ENCODE measurements at places on chromosomes 1 and 21.

- no peak for DNase-seq
These were observed 278.5 kb downstream of the MATN1 start for GRCh38 chr1:30444850-30445249.

DNA sequence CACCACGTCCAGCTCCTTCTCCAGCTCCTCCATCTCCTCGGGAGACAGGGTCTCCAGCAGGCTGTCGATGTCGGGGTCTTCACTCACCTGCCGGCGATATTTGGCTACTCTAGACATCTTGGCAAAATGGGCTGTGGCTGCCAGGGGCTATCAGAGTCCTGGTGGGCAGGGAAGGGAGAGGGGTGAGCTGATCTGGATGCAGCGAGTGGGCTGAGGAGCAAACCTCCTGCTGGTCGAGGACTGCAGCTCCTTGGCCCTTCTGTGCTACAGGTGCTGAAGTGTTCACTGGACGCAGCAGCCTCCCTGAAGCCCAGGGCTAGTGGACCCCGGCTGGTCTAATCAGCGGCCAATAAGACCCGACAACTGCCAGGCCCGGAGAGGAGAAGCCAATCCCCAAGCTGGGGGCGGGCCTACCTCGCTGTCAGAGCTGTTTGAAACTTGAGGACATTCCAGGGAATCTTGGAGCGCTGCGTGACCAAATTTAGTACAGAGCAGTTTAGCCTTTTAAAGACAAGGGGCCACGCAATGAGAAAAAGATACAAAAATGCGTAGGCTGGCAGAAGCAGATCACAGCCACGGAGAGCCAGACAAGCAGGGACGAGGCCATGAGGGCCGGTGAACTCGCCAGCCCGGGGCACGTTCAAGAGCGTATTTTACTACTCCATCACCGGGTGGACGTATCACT, at the start of gene LMOD1:
Gene LMOD1, minus strand, starts transcription at position 325 of the 685 bp plus-strand sequence. Its CDS starts 208 bp downstream, at position 117.
- DNase-seq = no peak

GRCh38 chr1:78051005-78051404, 5.2 kb downstream of the GIPC2 start:
- DNase-seq = no peak

GRCh38 chr1:67001682-67002425, 52.1 kb downstream of the SLC35D1 start:
- no peak for DNase-seq

DNA sequence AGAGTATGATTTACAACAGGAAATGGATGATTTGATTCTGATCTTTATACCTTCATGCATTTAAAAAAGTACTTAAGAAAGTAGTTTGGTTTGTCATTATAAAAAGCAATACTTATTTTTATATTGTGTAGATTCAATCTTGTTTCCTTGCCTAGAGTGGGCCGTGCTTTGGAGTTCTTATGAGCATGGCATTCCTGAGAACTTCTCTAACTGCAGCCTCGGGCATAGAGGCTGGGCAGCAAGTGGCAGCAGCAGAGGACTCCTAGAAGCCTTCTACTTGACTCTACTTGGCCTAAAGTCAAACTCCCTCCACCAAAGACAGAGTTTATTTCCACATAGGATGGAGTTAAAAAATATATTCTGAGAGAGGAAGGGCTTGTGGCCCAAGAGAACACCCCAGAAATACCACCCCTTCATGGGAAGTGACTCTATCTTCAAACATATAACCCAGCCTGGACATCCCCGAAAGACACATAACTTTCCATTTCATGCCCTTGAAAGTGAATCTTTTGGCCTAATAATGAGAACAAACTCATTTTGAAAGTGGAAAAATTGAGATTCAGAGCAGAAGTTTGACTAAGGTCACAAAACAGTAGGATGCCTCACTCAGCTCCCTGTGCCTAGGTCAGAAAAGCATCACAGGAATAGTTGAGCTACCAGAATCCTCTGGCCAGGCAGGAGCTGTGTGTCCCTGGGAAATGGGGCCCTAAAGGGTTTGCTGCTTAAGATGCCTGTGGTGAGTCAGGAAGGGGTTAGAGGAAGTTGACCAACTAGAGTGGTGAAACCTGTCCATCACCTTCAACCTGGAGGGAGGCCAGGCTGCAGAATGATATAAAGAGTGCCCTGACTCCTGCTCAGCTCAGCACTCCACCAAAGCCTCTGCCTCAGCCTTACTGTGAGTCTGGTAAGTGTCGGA, at the start of gene IVL:
Gene IVL, plus strand, starts transcription at position 861 of the 916 bp plus-strand sequence. CDS start 1,252 bp downstream, outside the sequence.
- DNase-seq = no peak

DNA sequence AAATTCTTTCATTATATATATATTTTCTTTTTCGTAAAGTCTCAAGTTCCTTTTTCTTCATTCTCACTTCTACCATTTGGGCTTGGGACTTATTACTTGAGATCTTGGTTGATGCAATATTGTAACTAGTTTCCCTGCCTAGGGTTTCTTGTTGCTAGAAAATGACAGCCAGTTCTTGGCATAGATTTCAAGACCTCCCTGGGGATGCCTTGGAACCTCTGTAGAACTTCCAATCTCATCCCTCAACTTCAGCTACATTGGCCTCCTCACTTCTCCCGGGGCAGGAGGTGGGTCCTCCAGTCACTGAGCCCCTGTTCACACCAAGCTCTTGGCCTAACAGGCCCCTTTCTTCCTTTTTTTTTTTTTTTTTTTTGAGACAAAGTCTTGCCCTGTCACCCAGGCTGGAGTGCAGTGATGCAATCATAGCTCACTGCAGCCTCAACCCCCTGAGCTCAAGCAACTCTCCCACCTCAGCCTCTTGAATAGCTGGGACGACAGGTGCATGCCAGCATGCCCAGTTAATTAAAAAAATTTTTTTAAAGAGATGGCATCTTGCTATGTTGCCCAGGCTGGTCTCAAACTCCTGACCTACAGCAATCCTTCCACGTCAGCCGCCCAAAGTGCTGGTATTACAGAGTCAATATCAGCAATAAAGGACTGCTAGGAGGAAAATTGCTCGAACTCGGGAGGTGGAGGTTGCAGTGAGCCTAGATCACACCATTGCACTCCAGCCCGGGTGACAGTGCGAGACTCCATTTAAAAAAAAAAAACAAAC, 33.1 kb downstream of the MAP3K7CL start:
- DNase-seq = no peak

DNA sequence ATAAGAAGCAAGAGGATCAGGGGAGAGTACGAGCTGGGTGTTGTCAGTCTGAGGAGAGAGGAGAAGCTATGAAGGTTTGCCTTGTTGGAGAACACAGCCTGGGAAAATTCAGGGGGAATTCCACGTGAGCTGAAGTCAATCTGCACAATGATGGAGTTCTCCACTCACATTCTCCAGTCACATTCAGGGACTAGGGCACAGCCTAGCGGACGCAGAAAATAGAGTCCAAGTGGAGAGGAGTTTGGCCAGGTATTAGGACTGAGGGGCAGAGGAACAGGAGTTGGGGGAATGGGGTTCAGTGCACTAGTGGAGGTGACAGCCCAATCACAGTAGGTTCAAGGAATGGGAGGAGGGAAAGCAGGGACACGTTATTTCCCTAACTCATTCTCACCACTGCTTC, 124.0 kb downstream of the KCNH1 start:
- DNase-seq = no peak

GRCh38 chr1:24972221-24972914, 42.3 kb upstream of the RUNX3 start:
- DNase-seq = no peak

GRCh38 chr1:8070381-8070811, 44.3 kb upstream of the ERRFI1 start:
- no peak for DNase-seq

DNA sequence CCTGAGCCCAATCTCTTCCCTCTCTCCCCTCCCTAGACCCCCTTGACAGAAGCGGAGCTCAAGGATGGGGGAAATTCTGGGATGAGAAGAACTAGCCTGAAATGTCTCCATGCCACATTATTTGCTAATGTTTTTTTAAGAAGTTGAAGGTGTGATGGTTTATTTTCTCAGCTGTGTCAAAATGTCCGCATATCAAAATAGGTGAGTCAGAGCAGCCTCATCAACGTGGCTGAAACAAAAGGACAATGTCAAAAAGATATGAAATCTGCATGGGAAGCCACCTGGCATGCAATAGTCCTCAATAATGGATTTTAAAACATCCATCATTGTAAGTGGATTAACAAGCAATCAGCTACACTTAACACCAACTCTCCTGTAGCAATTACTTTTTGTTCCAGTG, 101.4 kb downstream of the BEND5 start:
- DNase-seq = no peak

DNA sequence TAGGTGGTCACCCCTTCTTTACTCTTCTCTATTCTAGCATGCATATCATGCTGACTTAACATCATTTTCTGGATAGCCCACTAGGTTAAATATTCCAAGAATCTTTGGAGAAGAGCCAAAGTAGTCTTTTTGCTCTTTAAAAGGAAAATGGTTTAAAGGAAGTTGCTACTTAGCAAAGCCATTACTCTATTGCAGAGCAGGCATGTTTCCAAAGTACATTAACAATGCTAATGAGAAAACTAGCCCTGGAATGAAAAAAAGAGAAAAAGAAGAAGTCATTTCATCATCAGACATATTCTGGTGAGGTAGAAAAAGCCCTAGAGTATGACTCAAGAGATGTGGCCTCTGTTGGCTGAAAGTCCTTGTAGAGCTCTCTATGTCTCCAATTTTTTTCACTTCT, 74.0 kb downstream of the NUF2 start:
- peak; percentile 96 for DNase-seq

DNA sequence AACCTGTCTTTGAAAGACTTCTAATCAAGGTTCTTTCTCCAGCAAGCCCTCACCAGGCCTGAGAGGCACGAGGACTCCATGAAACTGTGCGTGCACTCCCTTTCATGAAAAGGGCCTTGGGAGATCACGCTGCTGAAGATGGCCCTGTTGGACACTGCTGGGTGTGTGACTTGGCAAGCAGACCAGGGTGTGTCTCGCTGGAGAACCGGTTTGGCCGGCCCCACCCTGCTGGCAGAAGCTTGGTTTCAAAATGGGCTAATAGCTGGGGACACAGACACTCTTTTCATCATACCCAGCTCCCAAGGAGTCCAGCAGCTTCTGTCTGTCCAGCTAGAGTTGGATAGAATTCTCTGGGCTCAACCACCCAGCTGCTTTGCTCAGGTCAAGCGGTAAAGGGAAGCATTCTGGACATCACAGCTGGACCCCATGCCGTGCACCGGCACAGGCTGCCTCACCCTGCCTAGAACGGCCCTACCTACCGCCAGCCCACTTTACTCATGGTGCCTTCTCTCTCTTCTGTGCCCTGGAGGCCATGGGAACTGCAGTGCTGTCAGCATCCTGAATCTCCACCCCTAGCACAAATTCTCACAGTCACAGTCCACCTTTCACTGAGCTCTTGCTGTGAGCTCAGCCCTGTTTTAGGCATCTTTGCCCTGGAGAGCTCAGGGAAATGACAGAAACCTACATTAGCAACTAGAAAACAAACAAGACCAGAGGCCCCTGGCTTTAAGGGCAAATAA, 24.6 kb downstream of the PKP1 start:
- no peak for DNase-seq

- DNase-seq = no peak
These were observed 3.8 kb downstream of the DNASE2B start for GRCh38 chr1:84402060-84402459.

- DNase-seq = no peak
These were observed 255.9 kb upstream of the SNX7 start for GRCh38 chr1:98405581-98406074.

- DNase-seq = no peak
These were observed 110.8 kb downstream of the PLXNA2 start for GRCh38 chr1:208133355-208133754.

DNA sequence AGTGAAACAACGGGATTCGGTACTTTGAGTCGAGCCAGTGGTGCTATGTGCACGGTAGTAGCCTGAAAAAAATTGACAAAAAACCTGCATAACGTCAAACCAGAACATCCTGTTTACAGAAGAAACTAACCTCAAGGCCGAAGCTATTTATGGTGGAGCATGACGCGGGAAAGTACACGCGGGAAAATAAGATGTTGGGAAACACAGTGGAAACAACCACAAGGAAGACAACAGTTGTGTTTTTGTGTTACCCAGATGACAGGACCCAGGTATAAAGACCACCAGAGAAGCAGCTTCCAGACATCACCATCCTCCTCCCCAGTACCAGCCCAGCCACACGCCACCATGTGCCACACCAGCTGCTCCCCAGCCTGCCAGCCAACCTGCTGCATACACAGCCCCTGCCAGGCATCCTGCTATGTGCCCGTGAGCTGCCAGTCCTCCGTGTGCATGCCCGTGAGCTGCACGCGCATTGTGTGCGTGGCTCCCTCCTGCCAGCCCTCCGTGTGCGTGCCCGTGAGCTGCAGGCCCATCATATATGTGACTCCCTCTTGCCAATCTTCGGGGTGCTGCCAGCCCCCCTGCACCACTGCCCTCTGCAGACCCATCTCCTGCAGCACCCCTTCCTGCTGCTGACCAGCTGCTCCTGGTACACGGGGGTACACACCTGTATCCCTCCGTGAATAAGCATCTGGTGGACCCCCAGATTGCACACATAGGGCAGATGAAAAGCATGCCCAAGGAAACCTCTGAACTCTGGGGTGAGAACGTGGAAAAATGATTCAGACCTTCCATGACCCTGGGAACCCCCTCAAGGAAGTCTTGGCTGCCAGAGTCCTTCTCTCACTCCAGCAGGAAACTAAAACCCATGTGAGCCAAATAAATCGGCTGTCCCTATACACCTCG, at the start of gene KRTAP12-3:
Gene KRTAP12-3, plus strand, starts transcription at position 298 of the 906 bp plus-strand sequence. Its CDS starts 48 bp downstream, at position 346.
- no peak for DNase-seq

GRCh38 chr1:182601913-182602312, 2.3 kb downstream of the RGS16 start:
- DNase-seq = no peak

- no peak for DNase-seq
These were observed 412.6 kb downstream of the PRDM2 start for GRCh38 chr1:14112613-14113012.

DNA sequence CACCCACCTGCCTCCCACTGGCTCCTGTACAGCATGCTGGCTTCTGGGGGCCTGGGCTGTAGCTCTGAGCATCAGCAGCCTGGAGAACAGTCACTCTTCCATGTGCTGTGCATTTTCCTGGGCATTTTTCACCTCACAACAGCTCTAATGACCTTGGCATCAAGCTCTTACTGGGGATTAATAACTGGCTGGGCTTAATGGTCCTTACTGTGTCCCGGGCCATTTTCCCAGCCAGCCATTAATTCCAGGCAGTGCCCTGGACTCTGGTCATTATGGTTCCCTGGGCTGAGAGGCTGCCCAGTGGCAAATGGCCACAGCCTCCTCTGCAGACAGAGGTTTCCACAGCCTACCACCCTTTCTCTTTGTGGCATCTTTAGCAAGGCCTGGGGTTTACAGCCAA, 171.8 kb downstream of the ST6GALNAC5 start:
- no peak for DNase-seq

- peak; percentile 95 for DNase-seq
These were observed 98.3 kb downstream of the CD58 start for GRCh38 chr1:116472431-116472961.

- DNase-seq = no peak
These were observed 200.3 kb downstream of the PBX1 start for GRCh38 chr1:164759144-164759920.

GRCh38 chr1:2611621-2612437, 21.0 kb downstream of the MMEL1 start:
- no peak for DNase-seq

DNA sequence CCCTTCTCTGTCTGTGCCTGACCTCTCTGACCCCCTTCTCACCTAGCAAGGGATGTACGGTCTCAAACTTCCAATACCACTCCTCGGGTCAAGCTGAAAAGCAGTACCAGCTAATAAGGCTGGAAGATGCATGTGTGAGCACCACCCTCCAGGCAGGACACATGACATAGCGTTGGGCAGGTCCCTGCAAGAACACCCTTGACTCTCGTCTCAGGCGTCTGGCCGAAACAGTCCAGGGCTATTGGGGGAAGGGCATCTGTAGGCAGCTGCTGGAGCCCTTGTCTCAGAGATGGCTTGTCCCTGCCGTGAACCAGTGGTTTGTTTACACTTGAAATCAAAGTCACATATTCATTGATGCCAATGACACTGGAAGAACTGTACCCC, 56.5 kb downstream of the CD46 start:
- no peak for DNase-seq

Measured in SK-N-MC (cell line).